Activated CD4-positive, alpha-beta T cell treated with anti-CD3 and anti-CD28 coated beads for 36 hours (primary cell): ENCODE measurements at places on chromosomes 12 and 14.
A peak's percentile ranks its signal among the peaks of the same experiment; 100 is the strongest.

DNA sequence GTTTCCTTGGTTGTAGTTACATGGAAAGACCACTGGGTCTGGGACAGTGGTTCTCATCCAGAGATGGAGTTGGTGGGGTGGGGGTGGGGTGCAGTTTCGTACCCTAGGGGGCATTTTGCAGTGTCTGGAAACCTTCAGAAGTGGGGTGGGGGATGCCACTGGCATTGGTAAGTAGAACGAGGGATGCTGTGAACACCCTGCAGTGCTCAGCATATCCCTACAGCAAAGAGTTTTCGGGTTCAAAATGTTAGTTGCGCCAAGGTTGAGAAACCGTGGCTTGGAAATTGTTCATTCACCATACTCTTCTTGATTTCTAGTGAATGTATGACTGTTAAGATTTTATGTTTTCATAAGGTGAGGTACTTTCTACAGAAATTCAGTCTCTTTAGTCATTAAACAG is 28.7 kb downstream of the TRAF3 start:
- peak; percentile 51 for DNase-seq

DNA sequence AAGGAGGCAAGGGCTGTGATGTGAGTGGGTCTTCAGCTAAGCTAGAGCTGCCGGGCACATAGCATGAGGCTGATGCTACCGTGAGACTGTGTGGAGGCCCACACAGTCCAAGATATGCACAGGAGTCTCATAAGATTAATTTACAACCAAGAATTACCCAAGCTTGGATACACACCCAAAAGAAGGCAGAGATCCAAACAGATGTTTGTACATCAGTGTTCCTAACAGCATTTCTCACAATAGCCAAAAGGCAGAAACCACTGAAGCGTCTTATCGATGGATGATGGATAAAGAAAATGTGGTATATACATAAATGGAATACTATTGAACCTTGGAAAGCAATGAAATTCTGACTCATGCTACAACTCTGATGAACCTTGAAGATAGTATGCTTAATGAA is 40.8 kb upstream of the RIC8B start:
- DNase-seq: no peak

- DNase-seq: peak; percentile 27
Observed at GRCh38 chr14:75543786-75544185, 21.5 kb downstream of the BATF start.

- no peak for DNase-seq
Observed at GRCh38 chr12:67877727-67878126, 111.5 kb upstream of the IFNG-AS1 start.

- no peak for DNase-seq
Observed at GRCh38 chr12:110111476-110112334, 12.5 kb upstream of the IFT81 start.

DNA sequence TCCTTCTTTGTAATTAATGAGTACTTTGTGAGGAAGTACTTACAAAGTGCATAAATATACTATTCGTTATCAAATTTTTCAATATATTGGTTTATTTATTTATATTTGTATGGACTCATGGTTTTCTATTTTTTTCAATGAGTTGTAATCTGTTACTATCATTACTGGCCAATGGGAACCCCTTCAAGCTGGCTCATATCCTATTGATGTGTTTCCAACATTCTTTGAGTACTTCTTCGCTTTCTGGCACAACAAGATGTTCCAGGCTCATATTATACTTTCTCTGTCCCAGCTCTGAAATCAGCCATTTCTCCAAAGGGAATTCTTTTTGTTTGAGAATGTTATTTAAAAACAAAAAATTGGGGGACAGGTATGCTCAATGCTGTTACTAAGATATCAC is 17.5 kb downstream of the YBX3 start:
- DNase-seq: no peak

- no peak for DNase-seq
Observed at GRCh38 chr12:80513211-80513610, 69.2 kb downstream of the PTPRQ start.

- DNase-seq: peak; percentile 51
Observed at GRCh38 chr12:66107451-66107915, 23.1 kb downstream of the LLPH start.

- DNase-seq: peak; percentile 21
Observed at GRCh38 chr12:2641207-2641606, 153.6 kb upstream of the FKBP4 start.

DNA sequence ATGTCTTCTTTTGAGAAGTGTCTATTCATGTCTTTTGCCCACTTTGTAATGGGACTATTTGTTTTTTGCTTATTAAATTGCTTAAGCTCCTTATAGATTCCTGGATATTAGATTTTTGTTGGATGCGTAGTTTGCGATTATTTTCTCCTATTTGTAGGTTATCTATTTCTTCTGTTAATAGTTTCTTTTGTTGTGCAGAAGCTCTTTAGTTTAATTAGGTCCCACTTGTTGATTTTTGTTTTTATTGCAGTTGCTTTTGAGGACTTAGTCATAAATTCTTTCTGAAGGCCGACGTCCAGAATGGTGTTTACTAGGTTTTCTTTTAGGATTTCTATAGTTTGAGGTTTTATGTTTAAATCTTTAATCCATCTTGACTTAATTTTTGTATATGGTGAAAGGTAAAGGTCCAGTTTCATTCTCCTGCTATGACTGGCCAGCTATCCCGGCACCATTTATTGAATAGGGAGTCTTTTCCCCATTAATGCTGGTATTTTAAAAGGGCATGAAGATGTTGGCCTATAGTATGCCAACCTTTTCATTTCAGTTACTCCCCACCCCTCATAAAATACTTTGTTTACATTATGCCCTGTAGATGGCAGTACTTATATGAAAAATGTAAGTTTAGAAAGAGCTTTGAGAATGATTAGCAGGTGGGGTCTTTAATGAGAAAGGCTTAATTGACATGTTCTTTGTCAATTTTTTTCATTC is 62.9 kb upstream of the PSMA6 start:
- no peak for DNase-seq

GRCh38 chr14:104724981-104725771 is 1.1 kb downstream of the ADSS1 start:
- DNase-seq: peak; percentile 34

GRCh38 chr12:115440438-115440837 is 756.5 kb upstream of the TBX3 start:
- DNase-seq: no peak

DNA sequence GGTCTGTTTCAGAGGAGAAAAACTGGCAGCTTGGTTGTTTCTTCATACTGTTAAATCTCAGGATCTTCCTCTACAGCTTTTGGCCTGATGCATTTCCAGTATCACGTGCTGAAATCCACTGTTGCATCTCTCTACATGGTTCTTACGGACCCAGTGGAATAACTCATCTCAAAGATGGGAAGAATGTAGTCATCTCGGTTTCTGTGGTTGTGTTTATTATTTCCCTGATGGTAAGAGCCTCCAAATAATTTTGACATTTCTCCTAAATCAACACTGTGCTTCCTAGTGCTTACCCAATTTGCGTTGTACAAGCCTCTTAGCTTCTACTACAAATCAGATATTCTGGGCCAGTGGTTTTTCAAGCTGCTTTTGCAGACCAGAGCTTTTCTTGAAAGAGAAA is 812.8 kb downstream of the C12orf50 start:
- no peak for DNase-seq

- DNase-seq: no peak
Observed at GRCh38 chr12:45183246-45183645, 32.6 kb upstream of the ANO6 start.

GRCh38 chr12:94202245-94203180 is 54.1 kb downstream of the PLXNC1 start:
- DNase-seq: no peak

- DNase-seq: no peak
Observed at GRCh38 chr14:65184032-65184764, 81.9 kb upstream of the MAX start.

- no peak for DNase-seq
Observed at GRCh38 chr14:99854831-99855230, 61.6 kb downstream of the EML1 start.

GRCh38 chr12:124964251-124964650 is 24.7 kb downstream of the DHX37 start:
- no peak for DNase-seq

DNA sequence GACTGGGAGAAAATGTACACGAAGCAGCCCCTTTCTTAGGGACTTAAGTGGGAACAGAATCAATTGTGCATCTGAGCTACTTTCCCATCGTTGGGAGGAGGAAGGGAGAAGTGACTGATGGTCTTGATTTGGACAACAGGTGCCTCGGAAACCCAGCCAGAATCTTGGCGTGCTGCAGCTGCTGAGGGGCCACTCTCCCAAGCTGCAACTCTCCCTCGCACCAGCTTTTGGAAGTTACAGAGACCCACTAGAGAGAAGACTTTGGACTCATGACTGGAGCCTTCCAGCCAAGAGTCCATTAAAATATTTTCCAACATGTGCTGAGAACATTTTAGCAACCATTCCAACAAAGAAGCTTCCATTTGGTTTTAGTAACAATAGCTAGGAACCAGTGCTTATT is 52.3 kb downstream of the GNS start:
- no peak for DNase-seq

DNA sequence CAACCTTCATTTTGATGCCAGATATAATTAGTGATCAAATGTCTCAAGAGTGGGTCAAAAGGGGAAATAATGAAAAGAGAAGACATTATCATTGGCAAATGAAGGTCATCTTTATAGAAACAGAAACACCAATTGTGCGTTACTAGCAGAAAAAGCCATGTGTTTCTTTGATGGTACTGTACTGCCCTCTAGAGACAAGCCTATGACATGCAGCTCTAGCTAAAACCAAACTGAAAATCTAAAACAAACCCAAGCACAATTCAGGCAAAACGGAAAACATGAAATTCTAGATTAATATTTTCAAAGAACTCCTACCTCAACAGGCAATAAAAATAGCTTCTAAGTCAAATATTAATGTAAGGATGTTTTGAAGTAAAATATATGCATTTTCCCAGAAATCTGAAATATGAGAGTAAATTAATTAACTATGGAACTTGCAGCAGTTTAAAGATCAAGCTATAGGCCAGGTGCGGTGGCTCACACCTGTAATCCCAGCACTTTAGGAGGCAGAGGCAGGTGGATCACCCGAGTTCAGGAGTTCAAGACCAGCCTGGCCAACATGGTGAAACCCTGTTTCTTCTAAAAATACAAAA is 115.4 kb downstream of the KLHL28 start:
- no peak for DNase-seq

- no peak for DNase-seq
Observed at GRCh38 chr14:99081156-99081765, 190.7 kb downstream of the BCL11B start.
